ENCODE measurements at places on chromosomes 5 and 9.

DNA sequence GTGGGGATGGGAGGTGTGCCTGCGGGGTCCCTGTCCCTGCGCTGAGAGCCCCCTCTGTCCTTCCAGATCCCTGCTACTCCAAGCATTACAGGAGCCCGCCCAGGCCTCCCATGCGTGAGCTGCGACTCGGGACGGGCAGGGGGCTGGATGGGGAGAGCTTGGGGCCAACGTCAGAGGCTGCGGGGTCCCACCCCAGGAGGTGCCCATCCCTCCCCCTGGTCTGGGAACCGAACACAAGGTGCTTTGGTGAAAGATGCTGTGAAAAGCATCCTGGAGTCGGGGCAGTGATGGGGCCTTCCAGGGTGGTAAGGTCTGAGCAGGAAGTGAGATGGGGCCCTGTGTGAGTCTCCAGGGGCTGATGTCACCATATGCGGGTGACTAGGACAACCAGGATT lies 2.7 kb downstream of the LCN9 start:
- DNase-seq: no peak

GRCh38 chr5:100788417-100788816 lies 114.7 kb downstream of the ST8SIA4 start:
- DNase-seq: no peak

DNA sequence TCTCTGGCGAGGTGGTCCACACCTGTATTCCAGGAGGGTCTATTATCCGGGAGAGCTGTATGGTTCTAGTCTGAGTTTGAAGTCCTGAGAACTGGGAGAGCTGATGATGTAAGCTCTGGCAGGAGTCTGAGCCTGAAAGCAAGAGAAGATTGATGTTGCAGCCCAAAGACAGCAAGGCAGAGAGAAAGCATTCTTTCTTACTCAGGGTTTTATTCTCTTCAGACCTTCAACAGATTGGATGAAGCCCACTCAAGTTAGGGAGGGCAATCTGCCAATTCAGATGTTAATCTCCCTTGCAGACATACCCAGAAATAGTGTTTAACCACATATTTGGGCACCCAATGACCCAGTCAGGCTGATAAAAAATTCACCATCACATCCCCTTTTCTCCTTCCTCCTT lies 159.1 kb downstream of the CCDC171 start:
- DNase-seq: no peak

DNA sequence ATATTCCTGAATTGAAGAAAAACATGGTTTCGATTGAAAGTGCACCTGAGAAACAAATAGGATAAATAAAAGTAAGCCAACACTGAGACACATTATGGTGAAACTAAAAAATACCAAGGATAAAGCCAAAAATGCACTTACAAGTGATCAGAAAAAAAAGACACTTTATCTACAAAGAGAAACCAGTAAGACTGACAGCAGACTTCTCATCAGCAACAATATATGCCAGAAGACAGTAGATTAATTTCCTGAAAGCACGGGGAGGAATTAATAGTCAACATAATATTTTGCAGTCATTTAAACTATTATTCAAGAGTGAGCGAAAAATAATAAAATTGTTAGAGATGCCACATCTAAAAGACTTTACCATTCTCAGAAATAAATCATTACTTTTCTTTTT lies 172.7 kb upstream of the MAST4 start:
- DNase-seq: no peak

DNA sequence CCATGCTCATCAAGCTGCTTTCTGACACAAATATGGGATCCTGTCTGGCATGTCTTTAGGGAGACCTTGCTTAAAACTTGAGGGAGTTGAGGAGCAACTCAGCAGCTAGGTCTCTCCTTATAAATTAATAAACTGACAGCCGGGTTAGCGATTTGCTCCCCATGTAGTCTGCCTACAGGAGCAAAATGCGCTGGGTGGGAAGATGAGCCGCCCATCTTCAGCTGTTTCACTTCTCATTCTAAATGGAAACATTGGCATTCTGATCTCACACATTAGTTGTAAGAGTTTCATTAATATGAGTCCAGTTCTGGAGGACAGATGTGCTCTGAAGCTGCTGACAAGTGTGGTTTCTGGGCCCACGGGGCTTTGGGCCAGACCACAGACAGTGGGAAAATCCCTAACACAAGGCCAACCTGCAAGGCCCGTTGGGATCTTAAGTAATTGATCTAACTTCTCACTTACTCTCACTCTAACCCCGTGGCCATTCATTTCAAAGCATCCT lies 197.0 kb downstream of the MCTP1 start:
- no peak for DNase-seq

GRCh38 chr5:38467353-38468040 lies 88.9 kb downstream of the LIFR start:
- no peak for DNase-seq

- DNase-seq: no peak
Observed at GRCh38 chr5:150511578-150512367, 3.8 kb downstream of the NDST1 start.

- DNase-seq: no peak
Observed at GRCh38 chr5:37900692-37901091, 60.9 kb upstream of the GDNF start.

GRCh38 chr5:169610606-169611005 lies 26.5 kb upstream of the DOCK2 start:
- no peak for DNase-seq

DNA sequence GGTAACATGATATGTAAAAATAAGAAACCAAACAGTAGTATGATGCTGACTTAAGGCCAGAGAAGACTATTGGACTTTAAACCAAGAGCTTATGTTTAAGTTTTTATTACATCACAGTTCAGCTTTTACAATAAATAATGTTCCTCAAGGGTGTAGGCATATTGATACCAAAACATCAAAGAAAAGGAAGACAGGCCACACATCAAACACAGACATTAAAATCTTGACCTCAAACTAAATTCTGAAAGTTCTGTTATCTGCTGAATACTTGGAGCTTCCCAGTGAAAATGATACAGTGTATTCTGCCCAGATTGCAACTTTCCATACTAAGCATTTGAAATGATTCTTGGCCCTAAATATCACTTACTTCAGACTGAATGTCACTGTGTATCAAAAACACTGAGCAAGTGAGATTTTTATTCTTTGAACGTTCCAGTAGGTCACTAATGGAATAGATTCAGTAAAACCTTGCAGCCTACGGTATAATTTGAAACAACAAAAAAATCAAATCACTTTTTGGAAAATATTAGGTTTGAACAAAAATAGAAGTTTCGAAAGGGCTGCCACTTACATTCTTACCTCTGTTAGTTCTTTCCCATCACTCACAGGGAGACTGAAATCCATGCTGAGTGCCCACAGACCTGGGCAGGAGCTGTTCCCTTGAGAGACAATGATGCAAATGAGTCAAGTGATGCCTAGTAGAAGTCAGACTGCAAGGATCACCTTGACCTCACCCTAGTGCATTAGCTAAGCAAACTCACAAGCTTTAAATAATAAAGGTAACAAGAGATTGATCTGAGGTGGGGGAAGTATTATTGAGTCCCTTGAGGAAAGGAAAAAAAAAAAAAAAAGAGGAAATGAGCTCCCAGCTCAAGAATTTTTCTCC lies 2.5 kb downstream of the LPAR1 start:
- DNase-seq: no peak

DNA sequence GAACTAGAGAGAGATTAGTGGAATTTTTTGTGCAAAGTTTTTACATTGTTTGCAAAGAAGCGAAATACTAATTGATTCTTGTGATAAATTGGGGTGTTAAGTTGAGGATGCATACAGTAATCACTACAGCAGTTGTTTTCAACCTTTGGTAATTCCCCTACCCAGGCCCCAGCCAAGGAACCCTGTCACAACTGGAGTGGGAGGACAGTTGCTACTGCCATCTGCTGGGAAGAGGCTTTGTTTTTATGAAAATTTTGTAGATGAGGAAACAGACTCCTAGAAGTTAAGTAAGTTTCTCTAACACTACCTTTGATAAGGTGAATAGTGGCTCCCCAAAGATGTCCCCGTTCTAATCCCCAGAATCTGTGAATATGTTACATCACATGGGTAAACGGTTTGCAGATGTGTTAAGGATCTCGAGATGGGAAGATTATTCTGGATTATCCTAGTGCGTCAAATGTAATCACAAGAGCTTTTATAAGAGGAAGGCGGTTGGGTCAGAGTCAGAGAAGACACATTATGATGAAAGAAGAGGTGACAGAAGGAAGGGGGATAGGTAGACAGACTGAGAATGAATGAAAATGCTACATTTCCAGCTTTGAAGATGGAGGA lies 34.0 kb upstream of the PPP1R2B start:
- DNase-seq: peak; percentile 6

- no peak for DNase-seq
Observed at GRCh38 chr5:124065508-124065907, 553.5 kb downstream of the CSNK1G3 start.

DNA sequence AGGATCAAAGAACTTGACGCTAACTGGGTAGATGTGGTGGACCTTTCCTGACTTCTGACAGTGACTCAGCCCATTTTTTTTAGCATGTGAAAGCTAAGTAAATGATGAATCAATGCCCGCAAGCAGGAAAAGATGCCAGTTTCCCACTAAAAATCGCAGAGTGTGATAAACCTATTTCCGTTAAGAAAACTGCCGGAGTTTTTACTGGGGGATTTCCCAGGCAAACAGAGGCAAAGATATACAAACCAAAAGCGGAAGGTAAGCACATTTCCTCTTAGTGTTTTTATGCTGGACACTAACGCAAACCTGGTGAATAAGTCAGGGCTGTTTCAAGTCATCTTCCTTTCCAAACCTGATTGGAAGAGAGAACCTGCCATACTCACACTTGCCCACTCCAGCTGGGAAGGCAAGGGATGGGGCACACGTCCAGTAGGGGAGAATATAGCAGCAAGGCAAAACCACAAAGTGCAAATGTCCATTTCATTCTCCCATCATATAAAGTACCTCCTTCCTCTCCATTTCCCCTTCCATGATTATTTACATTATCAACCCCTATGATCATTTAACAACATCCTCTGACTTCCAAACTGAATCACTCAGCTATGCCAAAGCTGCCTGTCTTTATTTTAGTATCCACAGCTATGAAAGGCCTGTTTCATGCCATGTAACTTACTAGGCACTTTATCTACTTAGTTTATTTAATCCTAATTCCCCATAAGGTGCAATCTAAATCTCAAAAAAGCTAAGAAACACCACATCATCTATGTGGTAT lies 349.7 kb upstream of the RFX3 start:
- no peak for DNase-seq

- DNase-seq: no peak
Observed at GRCh38 chr9:92671323-92671722, 1.4 kb upstream of the IPPK start.

GRCh38 chr5:74352256-74352655 lies 288.3 kb downstream of the ENC1 start:
- DNase-seq: no peak

DNA sequence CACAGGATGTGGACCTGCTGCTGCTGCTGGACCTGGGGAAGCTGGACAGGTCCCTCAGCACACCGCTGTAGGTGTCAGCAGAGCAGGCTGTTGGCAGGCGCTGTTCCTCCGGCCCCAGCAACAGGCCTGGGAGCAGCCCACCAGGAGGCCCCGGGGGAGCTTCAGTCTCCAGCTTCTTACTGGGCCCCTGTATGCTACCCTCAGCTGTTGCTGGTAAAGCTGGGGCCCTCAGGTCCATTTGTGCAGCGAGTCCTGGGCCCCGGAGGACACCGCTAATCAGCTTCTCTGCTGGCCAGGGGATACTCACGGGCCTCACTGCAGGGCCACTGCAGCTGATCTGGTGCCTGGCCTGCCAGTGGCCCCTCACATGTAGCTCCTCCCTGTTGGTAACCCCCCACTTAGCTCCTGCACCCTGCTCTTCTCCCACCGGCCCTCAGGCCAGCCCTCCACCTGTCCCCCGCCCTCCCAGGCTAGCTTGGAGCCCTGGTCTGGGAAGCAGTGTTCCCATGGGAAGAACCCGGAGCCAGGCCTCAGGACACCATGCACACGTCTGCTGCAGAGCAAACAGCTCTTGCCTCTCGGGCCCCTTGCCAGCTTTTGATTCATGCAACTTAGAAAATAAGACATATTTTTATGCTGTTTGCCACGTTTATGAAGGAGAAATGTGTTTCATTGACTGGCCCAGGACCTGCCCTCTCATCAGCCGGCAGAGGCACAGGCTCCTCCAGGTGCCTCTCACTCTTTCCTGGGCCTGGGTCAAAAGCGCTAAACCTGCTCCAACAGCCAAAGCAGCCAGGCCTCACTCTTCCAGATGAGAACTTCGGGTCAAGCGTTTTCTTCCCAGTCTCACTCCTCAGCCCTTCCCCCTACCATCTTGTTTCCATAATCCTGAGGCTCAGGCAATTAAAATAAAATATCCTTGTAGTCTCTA lies 61.0 kb upstream of the ADAMTS2 start:
- DNase-seq: no peak

DNA sequence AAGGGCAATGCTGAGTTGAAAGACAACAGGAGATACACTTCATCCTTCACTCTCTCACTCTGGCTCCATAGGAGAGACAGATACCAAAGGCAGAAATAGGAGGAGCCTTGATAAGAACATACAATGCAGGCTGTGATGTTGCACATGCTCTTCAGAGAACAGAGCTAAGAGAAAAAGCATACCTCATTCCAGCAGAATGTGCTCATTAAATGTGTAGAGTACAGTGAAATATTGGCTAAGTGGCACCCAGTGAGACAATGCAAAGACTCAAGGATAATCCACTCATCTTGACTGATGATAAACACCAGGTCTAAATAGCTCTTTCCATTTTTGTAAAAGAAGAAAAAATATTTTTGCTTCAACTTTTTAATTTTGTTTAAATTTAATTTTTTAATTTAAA lies 139.7 kb downstream of the OR2K2 start:
- DNase-seq: no peak

GRCh38 chr9:10806868-10807267 lies 194.1 kb upstream of the PTPRD start:
- DNase-seq: no peak

DNA sequence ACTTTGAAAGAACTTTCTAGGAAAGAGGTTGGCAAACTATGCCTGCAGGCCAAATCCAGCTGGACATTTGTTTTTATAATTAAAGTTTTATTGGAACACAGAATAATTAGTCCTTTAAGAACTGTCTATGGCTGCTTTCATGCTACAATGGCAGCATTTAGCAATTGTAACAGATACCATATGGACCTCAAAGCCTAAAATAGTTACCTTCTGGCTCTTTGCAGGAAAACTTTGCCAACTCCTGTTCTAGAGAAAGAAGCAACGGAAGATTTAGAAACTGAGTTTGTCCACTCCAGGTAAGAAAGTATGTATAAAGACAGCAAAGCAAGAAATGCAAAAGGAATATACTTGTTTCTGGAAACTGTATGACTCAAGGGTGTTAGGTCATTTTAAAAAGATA lies 281.7 kb upstream of the TRPM3 start:
- DNase-seq: no peak

GRCh38 chr5:73764586-73764985 lies 138.6 kb downstream of the ARHGEF28 start:
- no peak for DNase-seq

GRCh38 chr9:133474215-133474614 lies 4.7 kb downstream of the SLC2A6 start:
- no peak for DNase-seq

DNA sequence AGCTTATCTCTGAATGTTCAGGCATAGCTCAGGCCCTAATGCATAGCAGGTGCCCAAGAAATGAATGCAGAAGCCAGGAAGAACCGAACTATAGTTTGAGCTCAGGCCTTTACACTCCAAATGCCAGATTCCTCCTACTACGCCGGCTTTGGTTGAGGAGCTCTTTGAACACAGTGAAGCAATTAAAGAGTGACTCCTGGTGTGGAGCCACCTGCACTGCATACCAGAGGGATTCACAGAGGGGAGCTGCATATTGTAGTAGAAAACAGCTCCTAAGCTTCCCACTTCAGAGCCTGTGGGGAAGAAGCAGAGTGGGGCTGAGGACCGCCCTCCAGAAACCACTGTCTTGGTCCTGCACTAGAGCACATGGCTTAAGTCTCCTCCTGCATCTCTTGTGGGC lies 14.5 kb upstream of the KCNMB1 start:
- no peak for DNase-seq

- DNase-seq: no peak
Observed at GRCh38 chr5:33267801-33268200, 173.0 kb upstream of the TARS1 start.
